ENCODE measurements at places on chromosomes 16 and 17.

DNA sequence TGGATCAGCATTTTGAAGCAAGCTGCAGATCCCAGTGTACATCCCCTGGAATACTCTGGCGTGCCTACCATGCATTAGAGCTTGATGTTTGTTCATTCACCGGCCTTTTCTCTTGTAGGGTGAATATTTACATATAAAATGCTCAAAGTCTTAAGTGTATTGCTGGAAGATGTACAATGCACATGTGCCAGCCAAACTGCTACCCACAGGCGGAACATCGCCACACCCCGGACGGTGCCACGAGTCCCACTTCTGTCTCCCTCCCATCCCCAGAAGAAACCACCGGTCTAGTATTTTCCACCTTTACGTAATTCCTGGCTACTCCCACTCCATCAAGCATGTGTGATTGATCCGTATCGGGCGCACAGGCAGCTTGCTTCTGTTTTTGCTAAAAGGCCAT lies 4.1 kb downstream of the SLC38A8 start:
- DNase-seq: no peak

DNA sequence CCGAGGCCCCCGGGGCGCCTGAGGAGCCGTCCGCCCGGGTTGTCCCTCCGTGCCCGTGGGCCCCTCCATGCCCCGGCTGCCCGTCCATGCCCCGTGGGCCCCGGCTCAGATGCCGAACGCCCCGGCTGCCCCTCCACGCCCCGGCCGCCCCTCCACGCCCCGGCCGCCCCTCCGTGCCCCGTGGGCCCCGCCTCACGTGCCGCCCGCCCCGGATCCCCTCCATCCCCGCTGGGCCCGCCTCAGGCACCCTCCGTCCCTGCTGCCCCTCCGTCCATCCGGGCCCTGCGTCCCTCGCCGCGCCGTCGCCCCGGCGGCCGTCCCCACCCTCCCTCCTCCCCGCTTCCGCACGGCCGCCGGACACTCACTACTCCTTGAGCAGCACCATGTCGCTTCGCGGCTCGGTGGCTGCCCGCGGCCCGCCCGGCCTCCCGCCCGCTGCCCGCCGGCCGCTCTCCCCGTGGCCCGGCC lies 382 bp downstream of the PITPNA start:
- DNase-seq: no peak

GRCh38 chr17:29061036-29061435 lies 18.1 kb downstream of the PIPOX start:
- no peak for DNase-seq

GRCh38 chr16:17370223-17370707 lies 100.5 kb downstream of the XYLT1 start:
- DNase-seq: no peak

DNA sequence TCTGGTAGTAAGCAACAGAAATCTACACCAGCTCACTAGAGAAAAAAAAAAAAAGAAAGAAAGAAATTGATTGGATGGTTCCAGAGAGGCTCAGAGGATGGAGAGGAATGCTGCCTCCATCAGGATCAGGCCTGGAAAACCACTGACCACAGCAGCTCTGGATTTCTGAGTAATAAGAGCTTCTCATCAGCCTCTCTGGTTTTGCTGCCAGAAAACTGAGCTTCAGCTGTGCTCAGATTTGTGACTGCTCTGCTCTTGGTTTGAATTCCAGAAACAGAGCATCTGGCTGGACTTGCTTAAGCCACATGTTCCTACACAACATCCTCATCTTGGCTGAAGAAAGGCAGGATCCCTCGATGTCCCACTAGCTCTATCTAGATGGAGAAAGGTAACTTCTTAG lies 25.9 kb downstream of the IRX6 start:
- no peak for DNase-seq

DNA sequence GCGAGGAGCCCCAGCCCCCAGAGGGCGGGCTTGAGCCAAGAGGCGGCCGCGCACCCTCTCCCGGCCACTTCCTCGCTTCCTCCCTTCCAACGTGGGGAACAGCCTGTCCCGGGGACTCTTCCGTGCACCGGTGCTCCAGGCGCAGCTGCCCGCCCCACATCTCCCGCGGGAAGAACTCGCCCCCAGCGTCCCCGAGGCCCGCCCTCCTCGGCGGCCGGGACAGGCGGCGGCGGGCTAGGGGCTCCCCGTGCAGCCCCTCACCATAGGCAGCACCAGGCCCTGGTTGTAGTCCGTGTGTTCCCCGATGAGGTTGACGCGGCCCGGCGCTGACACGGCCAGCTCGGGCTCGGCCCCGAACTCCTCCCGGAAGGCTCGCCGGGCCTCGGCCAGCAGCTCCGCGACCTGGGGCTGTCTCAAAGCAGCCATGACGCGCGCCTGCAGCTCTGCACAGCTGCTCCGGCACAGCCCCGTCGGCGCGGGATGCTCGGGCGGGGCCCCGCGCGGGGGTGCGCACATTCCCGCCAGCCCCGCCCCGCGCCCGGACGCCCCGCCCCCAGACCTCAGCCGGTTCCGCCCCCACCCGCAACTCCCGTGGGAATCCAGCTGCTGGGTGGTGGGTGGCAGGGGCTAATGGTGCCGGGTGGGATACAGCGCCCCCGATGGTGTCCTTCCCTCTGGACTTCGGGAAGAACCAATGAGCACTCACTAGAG lies at the start of gene GALK1:
TSS of gene GALK1 (minus strand) at position 482 of the 711 bp plus-strand sequence. CDS start at position 426, 56 bp downstream.
- DNase-seq: peak; percentile 49

- peak; percentile 22 for DNase-seq
Observed at GRCh38 chr16:54282202-54282927, 4.2 kb downstream of the IRX3 start.

DNA sequence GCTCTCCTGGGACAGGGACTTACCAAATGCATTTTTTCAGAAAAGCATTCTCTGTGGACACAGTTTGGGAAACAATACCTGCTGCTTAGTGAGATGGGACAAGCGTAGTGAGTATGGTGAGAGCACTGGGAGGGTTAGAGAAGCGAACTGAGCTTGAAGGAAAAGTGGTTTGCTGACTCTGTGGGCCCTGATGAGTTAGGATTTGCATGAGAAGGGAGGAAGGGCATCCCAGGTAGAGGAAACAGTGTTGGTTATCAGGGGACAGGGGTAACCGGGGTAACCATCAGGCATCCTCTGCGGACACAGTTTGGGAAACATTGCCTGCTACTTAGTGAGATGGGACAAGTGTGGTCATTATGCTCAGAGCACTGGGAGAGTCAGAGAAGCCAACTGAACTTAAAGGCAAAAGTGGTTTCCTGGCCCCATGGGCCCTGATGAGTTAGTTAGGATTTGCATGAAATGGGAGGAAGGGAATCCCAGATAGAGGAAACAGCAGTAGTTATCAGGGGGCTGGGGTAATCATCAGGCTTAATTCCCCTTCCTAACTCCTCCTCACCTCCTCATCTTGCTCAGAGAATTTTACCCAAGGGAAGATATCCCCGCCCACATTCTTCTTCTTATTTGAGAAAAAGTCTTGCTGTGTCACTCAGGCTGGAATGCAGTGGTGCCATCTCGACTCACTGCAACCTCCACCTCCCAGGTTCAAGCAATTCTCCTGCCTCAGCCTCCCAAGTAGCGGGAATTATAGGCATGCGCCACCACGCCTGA lies 319.3 kb downstream of the RBFOX1 start:
- no peak for DNase-seq

DNA sequence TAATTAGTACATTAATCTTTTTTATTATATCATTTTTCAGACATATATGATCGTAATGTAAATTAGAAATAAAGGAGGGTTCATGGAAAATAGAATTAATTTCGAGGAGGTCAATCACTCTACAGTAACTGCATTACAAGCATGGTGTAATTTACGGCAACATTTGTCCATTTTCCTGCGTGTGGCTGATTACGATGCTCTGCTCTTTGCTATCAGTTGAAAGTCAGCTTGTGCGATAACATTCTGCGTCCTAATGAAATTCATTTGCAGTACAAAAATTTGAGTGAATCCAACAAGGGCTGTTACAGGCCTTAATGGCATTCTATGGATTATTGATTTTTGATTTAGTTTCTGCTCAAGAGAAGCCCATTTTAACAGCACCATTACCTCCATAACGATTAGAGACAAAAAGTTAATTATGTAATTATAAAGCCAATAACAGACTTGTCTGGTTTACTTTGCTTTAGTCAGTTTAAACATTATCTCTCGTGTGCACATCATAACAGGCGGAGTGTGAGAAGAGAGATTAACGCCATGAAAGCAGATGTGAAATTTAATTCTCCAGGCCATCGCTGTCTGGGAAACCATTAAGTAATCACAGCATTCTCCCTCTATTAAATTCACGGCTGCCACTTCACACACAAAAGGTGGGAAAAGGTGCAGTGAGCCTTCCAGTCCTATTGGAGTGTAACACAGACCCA lies 256.4 kb upstream of the IRX3 start:
- DNase-seq: no peak

DNA sequence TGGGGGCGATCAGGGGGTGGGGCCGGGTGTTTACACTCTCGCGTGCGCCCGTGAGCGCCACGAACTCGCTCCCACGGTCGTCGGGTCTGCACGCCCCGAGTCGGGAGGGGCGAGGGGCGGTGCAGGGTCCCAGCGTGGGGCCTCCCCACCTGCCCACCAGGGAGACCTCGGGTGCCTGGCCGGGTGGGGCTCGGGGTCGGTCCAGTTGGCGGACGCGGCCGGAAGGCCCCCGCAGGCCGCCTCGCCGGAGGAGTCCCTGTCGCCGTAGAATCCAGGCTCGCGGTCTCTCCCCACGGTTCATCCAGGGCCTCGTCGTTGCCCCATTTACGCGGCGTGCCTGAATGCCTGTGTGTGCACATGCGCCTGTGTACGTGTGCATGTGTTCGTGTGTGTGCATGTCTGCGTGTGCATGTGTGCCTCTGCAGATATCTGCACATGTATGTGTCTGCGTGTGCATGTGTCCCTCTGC lies 510 bp upstream of the RAB40B start:
- no peak for DNase-seq

- DNase-seq: no peak
Observed at GRCh38 chr16:11231367-11231970, 24.5 kb downstream of the SOCS1 start.

DNA sequence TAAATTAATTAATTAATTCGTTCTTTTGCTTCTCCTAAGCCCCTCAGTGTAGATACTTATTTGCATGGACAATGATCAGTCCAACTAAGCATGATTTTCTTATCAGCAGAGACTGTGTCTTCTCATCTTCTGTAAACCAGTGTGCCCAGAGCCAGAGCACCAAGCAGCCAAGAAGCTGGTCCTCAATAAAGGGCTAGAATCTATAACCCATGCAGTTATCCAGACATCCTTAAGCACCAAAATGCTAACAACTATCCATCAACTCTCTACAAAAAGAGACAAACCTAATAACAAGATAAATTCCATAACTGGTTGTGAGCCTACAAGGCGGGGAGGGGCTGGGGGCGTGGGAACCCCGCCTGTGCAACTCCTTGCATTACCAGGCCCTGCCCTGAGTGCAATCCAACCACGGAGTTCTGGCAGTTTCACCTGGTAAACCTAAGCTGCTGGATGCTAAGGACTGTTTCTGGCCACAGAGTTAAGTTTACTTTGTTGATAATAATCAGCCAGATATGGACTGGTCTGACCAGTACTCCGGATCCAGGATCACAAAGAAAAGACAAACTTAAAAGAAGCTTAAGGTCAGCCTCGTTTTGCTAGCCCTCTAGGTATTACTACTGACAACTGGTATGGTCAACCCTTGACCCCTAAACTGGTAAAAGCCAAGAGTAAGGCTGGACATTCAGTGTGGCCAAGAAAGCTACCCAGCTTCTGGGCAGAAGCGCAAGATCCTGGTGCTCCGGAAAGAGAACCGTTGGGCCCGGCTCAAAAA lies 51.5 kb downstream of the ZFHX3 start:
- DNase-seq: no peak

DNA sequence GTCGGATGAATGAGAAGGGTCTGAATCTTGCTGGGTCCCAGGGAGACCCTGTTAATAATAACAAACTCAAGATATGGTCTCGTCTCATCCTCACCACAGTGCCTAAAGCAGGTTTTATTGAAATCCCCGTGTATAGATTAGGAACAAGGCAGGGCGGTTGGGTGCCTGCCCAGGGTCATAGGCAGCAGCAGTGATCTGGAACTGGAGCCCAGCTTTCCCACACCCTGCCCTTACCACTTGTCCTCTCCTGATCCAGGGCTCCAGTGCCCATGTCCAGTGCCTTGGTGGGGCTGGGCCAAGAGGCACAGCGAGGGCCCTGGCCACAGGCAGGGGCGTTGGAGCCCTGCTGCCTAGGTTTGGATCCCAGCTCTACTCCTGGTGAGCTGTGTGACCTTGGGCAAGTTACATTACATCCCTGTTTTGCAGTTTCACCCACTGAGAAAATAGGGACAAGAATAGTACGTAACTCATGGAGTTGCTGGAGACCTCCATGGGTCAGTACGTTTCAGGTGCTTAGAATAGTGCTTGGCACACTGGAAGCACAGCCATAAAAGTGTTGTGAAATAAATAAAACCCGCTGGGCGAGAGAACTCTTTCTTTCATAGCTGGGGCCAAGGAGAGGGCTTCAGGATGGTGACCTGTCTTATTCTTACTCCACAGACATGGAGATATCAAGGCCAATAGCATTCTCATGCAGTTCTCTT lies 13.9 kb downstream of the SOCS3 start:
- no peak for DNase-seq

DNA sequence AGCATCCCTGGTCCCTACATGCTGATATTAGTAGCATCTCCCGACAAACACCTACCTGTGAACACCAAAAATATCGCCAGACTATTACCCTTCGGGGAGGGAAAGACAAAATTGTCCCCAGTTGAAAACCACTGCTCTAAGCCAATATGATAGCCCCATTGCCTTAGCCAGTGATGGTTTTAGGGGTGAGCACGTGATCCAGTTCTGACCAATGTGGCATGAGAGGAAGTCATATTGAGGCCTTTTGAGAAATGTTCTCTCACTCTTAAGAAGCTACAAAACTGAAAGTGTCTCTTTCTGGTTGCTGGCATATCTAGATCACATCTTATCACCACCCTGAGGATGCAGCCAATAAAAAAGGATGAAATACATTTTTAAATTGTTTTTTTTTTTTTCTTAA lies 136.3 kb downstream of the GRIN2A start:
- no peak for DNase-seq

- DNase-seq: peak; percentile 33
Observed at GRCh38 chr16:13633391-13633861, 286.5 kb upstream of the ERCC4 start.

DNA sequence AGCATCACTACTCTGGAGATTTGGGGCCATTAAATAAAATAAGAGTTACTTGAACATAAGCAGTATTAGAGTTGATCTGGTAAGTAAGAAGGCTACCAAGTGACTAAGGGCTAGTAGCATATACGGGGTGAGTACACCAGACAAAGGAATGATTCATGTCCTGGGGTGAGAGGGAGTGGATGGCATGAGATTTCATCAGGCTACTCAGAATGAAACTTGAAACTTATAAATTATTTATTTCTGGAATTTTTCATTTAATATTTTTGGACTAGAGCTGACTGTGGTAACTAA lies 2.3 kb downstream of the SLFN5 start:
- DNase-seq: peak; percentile 54

DNA sequence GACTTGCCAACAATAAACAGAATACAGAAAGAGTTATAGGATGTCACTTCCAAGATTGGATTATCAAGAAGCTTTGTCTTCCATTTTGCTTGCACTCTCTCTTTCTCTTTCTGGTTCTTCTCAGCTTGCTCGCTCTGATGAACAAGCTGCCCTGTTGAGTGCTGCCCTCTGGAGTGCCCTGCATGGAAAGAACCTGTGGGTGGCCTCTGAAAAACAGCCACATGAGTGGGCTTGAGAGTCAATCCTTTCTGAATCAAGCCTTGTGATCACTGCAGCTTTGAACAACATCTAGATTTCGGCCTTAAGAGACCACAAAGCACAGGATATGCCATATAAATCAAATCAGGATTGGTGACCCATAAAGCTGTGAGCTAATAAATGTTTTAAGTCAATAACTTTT lies 185.1 kb downstream of the KIF2B start:
- DNase-seq: no peak

GRCh38 chr16:46885960-46886763 lies 2.0 kb downstream of the GPT2 start:
- no peak for DNase-seq

GRCh38 chr17:37744633-37744927 lies 279 bp downstream of the HNF1B start:
- DNase-seq: peak; percentile 77
